ENCODE measurements at places on chromosomes 1 and 21.

GRCh38 chr1:180793451-180793850 is 119.2 kb upstream of the KIAA1614 start:
- DNase-seq = no peak

- DNase-seq = no peak
These were observed 660.7 kb downstream of the LMO4 start for GRCh38 chr1:87989346-87989745.

DNA sequence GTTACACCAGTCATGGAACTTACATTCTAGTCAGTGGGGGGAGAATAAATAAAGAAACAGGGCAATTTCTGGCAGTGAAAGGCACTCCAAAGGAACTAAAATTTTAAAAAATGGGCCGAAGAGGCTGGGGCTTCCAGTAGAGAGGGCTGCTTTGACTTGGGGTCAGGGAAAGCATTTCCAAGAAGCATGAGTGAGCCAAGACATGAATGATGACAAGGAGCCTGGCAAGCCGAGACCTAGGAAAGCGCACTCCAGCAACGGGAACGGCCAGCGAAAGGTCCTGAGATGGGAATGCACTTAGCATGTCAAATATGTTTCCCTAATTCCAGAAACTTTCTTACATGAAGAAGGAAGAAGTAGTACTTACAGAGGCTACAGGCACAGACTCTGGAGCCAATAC is 95.4 kb upstream of the NGF start:
- no peak for DNase-seq

DNA sequence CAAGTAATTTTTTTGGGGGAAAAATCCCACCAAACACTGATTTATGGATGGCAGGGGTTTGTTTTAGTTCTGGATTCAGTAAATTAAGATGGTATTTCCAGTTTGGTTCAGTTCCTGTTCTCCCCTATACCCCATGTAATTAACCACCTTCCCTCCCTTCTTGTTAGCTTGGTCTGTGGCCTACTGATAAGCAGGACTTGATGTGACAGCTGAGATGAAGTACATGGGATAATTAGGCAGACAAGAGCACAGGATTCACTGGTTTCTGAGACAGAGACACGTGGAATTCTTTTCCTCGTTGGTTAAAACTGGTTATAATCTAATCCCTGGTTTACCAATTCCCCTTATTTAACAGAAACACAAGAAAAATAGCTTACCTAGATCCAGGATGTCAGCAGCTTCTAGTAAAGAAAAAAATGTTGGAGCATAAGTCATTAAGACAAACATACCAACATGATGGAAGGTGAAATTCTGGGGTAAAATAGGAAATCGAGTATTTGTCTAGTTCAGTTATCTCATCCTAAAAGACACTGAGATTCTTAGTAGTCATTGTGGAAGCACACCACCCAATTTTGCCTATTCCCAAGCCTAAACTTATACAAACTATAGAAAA is 81.5 kb downstream of the SCMH1 start:
- DNase-seq = no peak

DNA sequence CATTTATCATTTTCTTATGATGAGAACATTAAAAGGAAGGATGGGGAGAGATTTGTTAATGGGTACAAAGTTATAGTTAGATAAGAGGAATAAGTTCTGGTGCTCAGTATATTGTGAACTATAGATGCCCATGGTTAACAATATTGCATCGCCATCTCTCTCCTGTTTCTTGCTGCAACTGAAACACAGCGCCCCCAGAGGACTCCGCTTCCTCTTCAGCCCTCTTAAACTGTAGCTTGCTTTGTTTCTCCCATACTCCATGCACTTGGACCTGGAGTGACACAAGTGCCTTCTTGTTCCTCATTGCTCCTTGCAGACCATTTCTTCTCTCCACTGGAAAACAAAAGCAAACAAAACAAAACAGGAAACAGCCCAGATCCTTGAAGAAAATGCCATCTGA is 70.1 kb upstream of the NTPCR start:
- DNase-seq = peak; percentile 47

GRCh38 chr21:28568692-28569091 is 424.0 kb downstream of the LTN1 start:
- no peak for DNase-seq

DNA sequence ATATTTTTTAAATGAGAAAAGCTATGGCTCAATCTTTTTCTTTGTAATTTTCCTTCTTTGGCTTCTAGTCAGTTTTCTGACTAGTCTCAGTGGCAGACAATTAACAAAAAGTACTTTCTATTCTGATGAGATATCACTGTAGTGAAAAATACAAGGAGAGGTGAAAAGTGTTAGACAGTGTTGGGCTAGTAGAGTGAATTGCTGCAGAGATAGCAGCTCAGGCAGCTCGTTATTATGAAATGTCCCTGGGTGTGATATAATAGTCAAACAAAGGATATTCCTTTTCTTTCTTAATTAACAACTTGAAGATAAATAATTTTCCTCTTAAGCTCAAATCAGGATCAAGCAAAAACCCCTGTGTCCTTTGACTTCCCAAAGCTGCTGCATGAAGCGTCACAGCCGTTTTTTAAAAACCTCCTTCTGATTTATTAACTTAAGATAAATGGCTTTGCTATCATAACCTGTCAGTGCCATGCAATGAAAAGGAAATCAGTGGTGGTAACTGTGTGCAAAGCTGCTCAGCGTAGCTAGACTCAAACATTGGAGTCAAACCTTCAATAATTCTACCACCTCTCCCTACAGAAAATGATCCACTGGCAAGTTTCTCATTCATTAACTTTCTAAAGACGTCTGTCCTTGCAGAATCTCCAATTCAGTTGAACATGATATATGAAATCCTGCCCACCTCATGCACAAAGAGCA is 646.6 kb upstream of the PTBP2 start:
- DNase-seq = no peak

- no peak for DNase-seq
These were observed 194.0 kb downstream of the TOMM20 start for GRCh38 chr1:234934611-234935033.

GRCh38 chr1:90358448-90358847 is 358.7 kb downstream of the BARHL2 start:
- DNase-seq = no peak

DNA sequence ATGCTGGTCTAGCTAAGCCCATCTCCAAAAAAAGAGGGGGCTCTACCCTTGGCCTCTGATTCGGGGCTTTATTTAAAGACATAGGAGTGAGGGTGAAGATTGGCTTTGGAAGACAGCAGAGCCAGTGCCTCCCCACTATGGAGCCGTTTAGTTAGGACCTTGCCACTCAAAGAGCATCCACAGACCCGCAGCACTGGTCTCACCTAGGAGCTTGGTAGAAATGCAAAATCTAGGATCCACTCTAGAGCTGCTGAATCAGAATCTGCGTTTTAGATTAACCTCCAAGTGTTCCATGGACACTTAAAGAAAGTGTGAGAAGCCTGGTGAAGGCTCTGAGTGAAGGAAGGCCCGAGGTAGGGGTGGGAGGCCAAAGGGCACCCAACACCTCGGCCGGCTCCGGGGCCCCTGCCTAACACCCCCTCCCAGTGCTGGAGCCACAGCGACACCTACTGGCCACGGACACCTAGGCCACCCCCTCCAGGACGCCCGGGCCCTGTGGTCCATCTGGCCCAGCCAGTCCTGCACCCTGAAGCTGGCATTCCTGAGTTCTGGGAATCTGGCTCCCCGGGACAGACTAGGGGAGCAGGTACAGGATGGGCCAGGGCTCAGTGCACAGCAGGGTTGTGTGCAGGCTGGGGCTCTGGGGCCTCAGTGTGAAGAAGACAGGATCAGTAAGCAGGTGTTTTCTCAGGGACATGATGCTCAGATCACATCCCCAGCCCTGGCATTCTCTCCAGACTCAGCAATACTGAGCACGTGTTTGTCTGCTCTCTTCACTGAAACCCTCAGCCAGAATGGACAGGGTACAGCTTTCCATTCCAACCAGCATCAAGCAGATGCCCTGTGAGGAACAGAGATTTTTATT is 79.2 kb downstream of the TMEM53 start:
- DNase-seq = peak; percentile 89

DNA sequence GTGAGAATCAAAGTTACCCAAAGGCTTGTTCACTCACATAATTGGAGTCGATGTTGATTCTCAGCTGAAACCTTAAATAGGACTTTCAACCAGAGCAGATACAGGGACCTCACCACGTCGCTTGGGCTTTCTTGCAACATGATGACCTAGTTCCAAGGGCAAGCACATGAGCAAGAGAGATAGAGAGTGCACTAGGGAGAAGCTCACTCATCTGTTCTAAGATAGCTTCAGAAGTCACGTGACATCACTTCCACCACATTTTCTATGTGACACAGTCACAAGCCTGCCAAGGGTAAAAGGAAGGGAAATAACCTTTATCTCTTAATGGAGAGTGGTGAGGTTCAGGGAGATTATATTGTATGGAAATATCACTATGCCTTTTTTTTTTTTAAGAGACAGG is 470.1 kb upstream of the PLXNA2 start:
- no peak for DNase-seq

DNA sequence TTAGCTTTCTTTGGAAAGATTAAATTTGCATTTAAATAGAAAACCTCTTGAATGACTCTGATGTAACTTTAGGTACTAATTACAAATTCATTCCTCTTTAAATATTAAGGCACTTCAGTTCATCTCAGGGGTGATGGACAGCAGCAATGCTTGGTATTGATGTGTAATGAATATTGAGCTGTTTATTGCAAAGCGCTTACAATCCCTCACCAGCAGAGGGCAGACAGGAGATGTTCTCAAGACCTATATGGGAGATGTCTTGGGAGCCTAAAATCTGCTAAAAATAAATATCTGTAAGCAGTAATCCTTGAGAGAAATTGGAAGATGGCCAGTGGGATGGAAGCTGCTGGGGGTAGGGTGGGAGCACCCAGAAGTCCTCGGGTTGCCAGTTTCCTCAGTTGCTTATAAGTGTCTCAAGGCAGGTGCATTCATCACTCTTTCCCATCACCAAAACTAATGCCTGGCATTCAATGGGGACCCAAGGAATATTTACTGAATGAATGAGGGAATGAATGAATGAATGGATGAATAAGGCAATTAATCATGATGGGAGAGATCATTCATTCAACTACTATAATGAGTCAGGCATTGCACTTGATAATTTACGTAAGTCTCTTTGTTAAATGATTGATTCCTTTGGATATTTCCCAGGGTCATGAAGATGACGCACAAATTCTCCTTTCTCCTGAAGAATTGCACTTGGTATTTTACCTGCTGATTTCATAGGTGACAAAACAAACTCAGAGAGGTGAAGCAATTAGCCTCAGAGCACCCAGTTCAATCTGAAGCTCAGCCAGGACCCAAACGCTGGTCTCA is 2.3 kb downstream of the KLHDC8A start:
- peak; percentile 89 for DNase-seq

GRCh38 chr1:94279038-94279437 is 41.7 kb upstream of the ARHGAP29 start:
- no peak for DNase-seq

DNA sequence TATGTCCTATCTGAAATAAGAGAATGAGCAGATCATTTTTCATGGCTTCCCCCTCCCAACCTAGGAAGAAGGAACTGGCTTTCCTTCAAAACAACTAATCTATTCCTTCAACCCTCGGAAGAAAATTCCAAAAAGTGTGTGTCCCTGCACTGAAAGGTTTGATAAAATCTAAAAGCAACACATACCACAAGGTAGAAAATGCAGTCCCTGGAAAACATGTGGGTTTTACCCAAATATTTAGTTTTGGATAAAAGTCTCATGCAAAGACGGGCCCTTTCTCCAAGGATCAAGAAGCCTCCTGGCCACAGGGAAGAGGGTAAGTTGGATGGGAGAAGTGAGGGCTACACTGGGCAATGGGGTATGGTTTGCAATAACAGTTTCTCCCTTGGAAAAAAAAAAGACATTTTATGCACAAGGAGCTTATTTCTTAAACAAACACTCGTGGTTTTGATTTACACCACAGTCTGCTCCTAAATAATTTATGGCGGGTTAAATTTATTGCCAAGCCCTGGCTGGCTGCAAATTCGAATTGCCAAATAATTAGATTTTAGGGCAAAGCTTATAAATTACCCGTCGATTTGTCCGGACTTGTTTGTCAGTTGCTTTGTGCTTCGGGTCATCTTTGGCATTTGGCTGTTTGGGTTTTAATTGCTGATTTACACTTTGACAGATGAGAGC is 28.9 kb downstream of the ERI3 start:
- DNase-seq = no peak

DNA sequence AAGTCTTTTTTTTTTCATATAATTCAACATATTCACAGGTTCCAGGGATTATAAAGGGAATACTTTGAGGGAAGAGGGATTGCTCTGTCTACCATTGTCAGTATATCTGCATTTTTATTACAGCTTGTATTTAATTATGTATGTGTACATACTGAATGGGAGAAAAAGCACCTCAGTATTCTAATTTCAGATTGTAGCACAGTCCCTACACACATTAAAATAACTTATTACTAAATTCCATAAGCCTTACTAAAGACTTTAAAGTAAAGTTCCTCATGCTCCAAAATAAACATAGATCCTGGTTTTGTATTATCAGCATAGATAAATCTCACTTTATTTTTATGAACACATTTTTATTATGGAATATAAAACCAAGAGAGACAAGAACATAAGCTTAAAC is 134.2 kb downstream of the NCAM2 start:
- DNase-seq = no peak

- no peak for DNase-seq
These were observed 504.1 kb upstream of the ADGRL2 start for GRCh38 chr1:81296601-81297000.

GRCh38 chr1:221025956-221026355 is 146.7 kb downstream of the HLX start:
- no peak for DNase-seq

GRCh38 chr1:87084244-87084836 is 169.9 kb downstream of the HS2ST1 start:
- DNase-seq = no peak

DNA sequence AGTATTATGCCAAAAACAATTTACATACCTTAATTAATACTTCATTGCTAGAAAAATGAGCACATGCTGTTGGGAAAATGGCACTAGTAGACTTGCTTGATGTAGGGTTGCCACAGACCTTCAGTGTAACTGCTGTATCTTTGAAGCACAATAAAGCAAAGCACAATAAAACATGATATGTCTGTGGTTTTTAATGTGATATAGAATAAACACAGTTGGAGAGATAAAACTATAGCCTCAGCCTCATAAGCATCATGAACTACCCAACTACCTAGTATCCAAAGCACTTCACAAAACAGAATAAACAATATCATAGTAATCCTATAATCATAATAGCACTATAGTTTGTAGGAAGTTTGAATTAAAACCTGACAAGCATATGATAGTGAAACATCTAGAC is 143.5 kb downstream of the SYT14 start:
- no peak for DNase-seq

- DNase-seq = no peak
These were observed 126.2 kb downstream of the RASAL2 start for GRCh38 chr1:178220094-178220493.

GRCh38 chr1:216902669-216903381 is 179.6 kb upstream of the ESRRG start:
- DNase-seq = peak; percentile 76

DNA sequence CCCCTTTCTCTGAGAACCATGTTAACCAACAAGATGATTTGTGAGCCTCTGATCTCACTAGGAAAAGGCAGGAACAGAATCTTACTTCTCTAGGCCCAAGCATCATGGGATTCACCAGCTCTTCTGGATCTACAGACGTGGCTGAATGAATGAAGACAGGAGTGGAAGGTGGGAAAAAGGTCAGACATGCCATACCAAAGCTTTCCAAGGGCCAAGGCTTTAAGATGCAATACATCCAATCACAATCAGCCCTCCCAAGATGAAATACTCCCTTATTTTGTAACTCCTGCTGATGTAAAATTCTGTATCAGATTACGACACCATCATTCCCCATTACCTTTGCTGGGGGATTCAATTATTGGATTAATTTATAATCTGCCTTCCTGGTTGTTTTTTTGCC is 80.9 kb downstream of the SSBP3 start:
- no peak for DNase-seq

Measured in Ammon's horn (tissue), 1 donor.